ENCODE measurements at places on chromosomes 5 and 9.
A peak's percentile ranks its signal among the peaks of the same experiment; 100 is the strongest.

DNA sequence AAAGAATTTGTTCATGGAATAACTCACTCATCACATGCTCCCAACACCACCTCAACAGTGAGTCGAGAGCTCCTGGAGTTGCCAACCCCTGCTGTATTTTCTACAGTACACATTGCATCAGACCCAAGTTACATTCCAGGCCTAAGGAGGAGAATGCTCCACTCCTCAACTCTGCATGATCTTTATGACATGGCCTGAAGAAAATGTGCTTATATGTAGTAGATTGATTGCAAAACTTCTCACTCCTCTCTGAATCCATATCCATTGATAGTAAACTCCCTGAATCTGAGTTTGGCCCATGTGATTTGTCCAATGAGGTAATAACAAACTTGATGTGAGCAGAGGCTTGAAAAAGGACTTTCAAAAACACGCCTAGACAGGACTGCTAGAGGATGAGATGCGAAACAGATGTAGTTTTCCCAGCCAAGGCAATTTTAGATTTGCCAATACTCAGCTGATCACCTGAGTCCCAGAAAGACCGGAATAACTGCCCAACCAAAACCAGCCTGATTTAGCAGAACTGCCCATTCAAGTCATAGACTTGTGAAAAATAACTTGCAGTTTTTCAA lies 29.0 kb upstream of the PAPPA start:
- no peak for DNase-seq

DNA sequence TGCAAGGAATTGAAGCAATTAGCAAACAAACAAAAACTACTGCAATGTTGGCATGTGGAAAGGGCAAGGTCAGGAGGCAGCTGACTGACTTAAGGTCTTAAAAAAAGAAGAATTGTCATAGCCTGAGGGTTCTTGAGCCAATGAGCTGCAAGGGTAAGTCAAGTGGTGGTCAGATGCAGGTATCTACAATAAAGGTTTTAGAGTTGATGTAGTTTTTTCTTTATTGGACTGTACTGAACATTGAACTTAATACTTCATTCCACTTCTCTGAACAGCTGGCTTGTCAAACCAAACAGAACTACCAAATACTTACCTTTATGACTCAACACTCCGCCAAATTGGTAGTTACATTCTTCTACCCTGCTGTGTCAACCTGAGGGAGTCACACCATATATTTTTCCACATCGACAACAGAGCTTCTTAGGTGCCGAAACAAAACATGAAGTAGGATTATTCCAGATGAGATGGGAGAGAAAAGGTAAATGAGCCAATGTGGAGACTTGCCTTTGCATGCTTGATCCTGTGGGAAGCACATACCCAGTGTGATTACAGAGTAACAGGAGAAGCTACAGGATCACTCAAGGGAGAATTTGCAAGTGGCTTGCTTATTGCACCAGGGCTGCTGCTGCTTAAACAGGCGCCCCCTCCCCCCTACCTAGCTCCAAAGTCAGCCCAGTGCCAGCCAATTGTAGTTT lies 35.3 kb downstream of the EQTN start:
- peak; percentile 58 for DNase-seq

DNA sequence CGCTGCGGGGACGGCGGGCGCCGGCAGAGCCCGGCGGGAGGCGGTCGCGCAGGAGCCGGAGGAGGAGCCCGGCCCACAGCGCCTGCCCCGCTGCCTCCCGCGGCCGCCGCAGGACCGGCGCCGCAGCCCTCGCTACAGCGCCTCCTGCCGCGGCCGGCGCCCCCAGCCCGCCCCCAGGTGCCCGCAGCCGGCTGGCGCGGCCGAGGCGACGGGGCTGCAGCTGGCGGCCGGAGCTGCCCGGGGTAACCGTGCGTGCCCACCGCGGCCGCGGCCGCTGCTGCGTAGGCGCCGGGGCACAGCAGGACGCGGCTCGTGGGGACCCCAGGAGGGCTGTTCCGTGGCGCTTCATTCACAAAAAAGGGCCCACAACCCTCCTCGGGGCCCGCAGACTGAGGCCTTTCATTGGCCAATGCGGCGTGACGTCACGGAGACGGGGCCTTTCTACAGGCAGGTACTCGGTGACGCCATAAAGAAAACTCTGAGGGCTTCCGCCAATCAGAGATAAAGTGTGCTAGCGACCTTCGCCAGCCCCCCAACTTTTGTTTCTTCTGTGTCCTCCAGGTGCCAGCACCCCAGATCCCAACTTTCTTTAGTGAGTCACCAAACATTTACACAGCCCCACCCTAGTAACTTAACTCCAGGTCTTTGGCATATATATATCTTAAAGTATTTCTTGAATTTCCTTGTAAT lies at the start of gene CDC14B:
TSS of gene CDC14B (minus strand) at position 353 of the 690 bp plus-strand sequence. CDS start 465 bp downstream, outside the sequence.
- DNase-seq, result peak; percentile 92

DNA sequence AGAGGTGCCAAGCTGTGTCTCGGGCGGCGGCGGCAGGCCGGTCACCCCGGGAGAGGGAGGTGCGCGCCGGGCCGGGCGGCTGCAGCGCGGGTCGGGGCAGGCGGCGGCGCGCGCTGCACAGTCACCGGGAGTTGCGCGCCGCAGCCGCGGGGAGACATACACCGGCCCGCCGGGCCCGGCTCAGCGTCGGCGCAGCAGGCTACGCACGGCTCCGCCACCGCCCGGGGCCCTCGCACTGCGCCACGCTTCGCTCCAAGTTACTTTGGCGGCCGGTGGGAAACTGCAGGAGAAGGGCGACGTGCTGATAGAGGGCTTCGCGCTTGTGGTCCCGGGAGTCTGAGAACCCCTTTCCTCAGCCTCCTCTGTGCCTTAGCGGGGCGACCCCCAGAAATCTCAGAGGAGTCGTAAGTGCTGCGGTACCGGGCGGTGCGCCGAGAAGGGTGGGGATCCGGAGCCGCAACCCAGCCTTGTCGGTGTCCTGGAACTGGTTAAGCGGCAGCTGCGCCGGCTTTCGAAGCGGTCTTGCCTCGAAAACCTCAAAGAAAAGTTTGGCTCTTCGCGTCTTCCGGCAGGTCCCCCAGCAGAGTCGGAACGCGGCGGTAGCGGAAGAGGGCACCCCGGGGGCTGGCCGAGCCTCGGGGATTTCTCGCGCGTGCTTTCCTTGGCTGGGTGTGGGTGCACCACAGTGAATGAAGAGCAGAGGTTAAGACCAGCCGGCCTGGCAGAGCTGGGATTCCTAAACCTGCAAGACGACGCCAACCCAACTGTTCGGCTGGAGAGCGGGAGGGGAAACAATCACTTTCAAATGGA lies at the start of gene EFNA5:
TSS of gene EFNA5 (minus strand) at position 6 of the 810 bp plus-strand sequence.
- DNase-seq, result no peak

- DNase-seq, result no peak
Measured at GRCh38 chr5:40409601-40410000, 270.1 kb upstream of the PTGER4 start.

DNA sequence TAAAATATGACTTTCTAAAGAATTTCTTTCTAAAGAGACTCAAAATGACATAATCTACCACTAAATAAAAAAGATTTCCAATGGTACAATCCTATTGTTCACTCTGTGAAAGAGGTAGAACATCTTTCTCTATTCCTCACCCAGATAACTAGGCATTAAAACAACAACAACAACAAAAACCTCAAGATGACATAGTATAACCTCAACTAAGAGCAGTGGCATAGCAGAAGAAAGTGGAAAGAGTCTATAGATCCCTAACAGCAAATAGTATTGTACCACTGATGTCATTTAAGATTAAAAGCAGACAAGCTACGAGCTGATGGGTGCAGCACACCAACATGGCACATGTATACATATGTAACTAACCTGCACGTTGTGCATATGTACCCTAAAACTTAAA lies 29.9 kb downstream of the RAPGEF6 start:
- DNase-seq, result no peak

- DNase-seq, result no peak
Measured at GRCh38 chr9:109276469-109277440, 44.1 kb downstream of the EPB41L4B start.

- DNase-seq, result no peak
Measured at GRCh38 chr5:170536525-170536924, 32.7 kb downstream of the KCNIP1 start.

DNA sequence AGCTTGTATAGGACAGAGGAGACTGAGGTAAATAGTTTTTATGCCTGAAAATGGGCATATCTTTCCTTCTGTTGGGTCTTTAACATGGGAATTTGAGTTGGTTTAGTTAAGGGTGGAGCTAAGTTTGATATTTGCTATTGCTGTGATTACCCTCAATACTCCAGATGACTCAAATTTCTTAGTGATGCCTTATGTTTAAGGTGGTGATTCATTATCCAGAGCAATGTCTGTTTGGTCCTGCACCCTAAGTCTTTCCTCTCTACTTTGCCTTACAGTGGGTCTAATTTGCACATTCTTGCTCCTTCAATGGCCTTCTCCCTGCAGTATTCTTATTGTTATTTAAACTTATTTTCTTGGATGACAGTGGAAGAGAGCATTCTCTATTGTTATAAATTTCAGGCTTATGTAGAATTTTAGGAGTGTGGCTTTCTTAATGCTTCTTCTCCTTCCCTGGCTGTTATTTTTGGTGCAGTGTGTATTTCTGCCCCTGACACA lies 312.9 kb upstream of the RPS23 start:
- DNase-seq, result no peak

- DNase-seq, result no peak
Measured at GRCh38 chr9:20037699-20038098, 248.9 kb upstream of the SLC24A2 start.

DNA sequence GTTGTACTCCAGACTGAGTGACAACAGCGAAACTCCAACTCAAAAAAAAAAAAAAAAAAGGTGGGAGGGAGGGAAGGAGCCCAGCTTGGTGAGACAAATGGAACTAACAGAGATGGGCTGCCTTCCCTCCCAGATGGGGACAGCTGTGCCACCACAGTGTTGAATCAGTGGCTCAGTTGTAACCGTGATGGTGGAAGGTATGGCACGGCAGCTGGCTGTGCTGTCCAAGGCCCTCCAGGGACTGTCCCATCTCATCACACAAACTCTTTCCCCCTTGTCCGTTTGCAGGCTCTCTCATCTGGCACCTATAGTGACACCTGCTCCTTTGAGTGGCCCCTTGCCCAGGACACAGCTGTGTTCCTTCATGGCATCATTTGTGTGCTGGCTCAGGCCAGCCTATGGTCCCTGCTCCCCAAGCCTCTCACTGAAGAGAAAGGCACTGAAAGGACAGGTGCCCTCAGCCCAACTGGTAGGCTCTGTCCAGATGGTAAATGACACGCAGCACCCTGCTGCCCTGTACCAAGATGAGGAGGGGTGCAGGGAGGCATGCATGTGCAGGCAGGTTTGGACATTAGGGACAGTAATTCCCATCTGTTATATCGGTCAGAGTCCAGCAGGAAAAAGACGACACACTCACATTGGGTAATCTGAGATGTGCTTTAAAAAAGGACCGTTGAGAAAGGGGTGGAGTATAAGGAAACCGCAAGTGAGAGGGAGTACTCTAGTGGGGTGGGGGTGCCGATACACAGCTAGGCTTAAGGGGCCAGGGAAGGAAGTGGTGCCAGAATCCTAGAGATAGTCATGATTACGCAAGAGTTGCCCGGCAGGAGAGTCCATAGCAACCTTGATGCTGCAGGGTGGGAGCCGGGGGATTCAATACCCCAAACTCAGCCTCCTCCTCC lies 4.3 kb downstream of the SMIM33 start:
- no peak for DNase-seq

DNA sequence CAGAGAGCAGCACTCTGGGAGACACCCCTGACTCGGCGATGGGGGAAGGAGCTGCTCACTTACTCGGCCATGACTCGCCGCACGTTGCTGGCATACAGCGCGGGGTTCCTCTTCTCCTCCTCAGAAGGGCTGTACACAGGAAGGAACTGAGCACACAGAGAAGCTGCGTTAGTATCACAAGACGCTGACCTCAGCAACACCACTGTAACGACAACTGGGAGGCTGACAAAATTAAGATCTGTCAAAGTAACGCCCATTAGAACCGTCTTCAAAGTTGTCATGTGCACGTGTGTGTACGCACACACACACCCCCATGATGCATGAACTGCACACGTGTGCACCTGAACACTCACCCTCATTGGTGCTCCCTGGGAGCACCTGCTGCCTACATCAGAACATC lies 32.1 kb upstream of the SLC6A3 start:
- DNase-seq, result no peak

DNA sequence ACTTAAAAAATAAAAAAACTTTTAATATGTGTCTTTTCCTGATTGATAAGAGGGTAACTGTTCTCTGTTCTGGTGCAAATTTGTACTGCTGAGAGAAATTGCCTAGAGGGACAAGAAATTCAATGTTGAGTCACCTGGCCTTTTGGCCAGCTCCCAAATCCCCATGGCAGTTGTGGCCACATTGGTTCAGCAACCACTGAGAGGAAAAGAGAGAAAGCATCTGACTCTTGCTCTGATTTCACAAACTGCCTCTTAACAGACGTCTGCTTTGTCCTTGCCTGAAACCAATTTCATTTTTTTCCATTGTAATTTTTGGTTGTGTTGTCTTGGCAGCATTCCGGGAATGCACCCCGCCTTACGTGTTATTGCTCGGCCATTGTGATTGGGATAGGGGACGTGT lies 42.4 kb downstream of the NTRK2 start:
- no peak for DNase-seq

- DNase-seq, result no peak
Measured at GRCh38 chr5:127925916-127926315, 157.7 kb upstream of the SLC12A2 start.

DNA sequence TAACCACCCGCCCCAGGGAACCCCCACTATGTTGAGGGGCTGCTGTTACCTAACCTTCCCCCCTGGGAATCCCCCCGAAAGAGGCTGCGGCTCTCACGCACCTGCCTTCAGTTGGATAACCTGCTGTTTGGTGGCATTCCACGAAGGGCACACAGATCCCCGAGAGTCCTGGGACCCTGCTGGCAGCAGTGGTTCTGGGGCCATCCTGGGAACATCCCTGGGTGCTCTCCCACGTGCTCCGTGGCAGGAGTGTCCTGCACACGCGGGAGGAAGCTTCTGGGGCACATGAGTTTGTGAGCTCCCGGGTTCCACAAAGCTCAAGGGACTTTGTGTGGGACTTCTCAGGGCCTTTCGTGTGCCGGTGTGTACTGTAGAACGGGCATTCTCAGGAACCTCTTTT lies 102.3 kb downstream of the RXRA start:
- no peak for DNase-seq

GRCh38 chr5:61234019-61234418 lies 71.8 kb upstream of the SMIM15 start:
- DNase-seq, result no peak

- no peak for DNase-seq
Measured at GRCh38 chr9:134626069-134626423, 15.6 kb upstream of the COL5A1 start.

- no peak for DNase-seq
Measured at GRCh38 chr5:160833806-160834205, 18.2 kb downstream of the ATP10B start.

- DNase-seq, result no peak
Measured at GRCh38 chr5:143649937-143650621, 161.9 kb upstream of the HMHB1 start.

- no peak for DNase-seq
Measured at GRCh38 chr9:99445371-99445891, 223.3 kb downstream of the SEC61B start.

- no peak for DNase-seq
Measured at GRCh38 chr5:171288066-171288465, 21.0 kb upstream of the TLX3 start.

DNA sequence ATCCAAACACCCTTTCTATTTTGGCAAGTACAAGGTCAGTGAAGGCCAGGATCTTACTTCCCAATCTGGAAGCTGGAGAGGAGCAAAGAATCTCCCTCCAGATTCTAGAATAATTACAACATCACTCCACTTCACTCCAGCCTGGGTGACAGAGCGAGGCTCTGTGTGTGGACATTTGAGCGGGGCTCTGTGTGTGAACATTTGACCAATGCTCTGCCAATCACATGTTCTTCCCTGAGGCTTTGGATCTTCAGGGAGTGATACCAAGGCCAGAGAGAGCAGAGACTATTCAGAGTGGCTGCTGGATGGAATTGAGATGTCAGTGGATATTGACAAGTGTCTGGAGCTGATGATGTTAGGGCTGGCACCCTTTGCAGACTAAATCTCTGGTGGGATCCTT lies 24.7 kb upstream of the ANKRD34B start:
- no peak for DNase-seq
